Stimulated activated CD4-positive, alpha-beta T cell treated with anti-CD3 and anti-CD28 coated beads, Interleukin-15, amount 100 ng/mL, for 1 hour (primary cell): ENCODE measurements at places on chromosomes 6 and 20.

GRCh38 chr20:19880256-19881079 is 122.4 kb downstream of the RIN2 start:
- no peak for DNase-seq

- DNase-seq: no peak
Measured at GRCh38 chr20:37295001-37295400, 5.5 kb downstream of the MANBAL start.

DNA sequence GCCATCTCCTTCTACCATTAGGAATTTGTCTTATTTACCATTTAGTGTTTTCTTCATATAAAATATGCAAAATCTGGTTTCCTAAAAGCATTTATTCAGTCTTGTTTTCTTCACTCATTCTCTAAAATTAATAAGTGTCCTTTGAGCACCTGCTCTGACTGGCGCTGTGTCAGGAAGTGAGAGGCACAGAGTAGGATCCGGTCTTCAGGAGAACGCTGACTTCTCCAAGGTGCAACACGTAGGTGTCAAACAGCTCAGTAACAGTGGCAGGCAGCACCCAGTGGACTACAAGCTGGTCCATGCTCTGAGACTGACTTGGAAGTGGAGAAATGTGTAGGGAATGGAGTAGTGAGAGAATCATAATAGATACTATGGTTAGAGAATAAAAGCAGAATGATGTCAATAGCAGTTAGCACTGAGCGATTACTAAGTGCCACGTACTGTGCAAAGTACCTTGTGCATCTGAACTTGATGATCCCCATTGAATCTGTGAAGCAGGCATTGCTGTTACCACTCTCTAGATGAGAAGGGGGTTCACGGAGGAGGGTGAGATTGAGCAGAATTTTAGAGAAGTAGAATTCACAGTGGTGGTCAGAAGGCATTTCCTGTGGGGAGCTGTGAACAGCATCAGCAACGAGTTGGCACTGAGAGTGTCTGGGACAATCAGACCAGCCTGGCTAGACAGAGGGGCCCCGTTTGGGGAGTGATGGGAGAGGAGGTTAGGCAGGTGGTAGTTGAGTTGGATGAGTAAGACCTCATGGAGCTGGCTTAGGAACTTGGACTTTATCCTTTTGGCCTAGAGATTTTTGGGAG is 569.8 kb downstream of the QKI start:
- DNase-seq: no peak

DNA sequence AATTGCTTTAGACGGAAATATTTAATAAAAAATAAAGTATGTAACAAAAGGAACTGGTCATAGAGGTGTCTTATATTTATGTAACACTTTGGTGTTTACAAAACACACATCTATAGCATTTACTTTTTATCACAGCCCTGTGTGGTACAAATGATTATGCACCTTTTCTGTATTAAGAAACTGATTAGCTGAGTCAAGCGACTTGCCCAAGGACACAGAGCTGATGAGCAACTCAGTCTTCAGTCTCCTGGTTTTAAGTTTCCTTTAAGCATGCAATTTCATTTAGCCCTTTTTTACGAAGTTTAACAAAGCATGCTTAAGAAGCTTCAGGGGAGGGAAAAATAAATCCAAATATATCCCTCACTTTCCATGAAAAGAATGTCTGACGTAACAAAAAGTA is 2.5 kb downstream of the DCDC2 start:
- no peak for DNase-seq

DNA sequence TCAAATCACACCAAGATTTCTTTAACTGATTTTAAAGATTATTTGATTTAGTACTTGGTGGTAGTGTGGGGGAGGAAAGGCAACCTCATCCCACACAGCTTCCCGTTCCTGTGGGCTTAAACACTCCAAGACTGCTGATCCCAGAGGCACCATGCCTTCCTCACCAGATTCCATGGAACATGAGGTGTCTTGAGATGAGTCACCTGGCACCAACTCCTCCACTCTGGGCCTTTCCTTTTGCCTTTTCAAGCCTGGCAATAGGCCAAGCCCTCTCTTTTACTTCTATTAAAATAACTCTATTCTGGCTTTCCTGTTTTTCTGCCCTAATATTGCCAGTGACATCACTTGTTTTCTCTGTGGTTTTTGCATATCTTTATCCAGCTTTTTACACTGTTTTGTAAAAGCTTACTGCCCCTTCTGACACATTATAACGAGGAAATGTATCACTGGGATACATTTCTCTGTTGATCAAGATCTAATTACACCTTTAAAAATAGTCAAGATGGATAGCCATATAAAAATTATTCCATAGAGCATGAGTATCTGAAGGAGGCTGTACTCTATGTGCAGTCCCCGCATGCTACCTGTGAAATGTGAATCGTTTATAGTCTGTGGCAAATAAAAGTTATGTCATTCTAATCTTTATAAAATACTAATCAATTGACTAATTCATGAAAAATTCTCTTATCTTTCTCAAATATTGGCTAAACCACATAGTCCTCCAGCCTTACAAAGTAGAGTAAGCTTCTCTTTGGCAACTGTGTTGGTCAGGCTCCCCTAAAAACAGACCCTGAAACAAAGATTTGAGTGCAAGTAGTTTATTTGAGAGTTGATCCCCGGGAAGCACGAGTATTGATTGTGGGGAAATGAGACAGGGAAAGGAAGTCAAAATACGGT is 257.8 kb upstream of the KCNQ5 start:
- no peak for DNase-seq

GRCh38 chr6:40543776-40544175 is 43.4 kb downstream of the LRFN2 start:
- DNase-seq: no peak

DNA sequence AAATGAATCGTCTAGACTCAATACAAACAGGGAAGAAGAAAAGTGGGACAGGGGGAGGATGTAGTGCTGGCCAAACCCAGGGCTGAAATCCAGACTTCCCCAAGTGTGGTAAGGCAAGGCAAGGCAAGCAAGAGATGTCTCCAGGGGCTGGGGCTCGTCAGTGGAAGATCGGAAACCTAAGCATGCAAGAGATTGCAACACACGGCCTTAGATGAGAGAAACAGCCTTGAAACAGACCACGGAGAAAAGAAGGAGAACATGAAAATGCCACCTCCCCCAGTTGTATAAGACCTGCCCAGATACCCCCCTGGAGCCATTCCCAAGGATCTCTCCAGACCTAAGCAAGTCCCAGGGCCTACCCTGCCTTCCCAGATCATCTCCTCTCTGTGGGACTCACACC is 20.0 kb downstream of the VEGFA start:
- no peak for DNase-seq

GRCh38 chr6:44056392-44057237 is 70.6 kb downstream of the MRPL14 start:
- no peak for DNase-seq

DNA sequence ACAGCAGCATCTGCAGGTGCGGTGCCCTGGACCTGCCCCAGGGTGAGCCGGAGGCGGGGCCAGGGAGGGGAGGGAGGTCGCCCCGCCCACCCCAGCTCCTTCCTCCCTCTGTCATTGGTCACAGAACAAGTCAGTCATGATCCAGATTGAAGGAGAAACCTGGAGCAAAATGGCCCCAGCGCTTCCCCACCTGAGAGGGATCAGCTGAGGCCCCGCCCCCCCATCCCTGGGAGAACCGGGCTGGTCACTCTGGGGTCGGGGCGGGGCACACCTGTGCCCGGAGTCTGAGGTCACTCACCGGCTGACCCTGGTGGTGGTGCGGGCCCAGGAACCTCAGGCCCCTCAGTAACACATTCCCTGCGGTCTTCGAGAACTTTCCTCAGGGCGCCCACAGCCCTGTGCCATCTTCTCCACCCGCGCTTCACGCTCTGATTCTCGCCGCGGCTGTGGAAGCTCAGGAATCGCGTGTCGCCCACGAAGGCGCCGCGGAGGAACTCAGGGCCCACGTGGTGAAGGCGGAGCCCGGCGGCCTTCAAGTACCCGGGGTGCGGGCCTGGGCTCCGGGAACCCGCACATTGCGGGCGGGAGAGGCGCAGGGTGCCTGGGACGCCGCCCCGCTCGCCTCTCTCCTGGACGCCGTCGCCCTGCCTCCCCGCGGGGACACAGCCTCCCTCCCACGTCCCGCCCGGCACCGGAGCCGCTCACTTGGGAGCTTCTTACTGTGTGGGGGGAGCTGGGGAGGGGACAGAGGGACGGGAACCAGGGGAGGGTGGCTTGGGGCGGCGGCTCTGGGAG is 36.4 kb upstream of the HLA-C start:
- DNase-seq: peak; percentile 51

DNA sequence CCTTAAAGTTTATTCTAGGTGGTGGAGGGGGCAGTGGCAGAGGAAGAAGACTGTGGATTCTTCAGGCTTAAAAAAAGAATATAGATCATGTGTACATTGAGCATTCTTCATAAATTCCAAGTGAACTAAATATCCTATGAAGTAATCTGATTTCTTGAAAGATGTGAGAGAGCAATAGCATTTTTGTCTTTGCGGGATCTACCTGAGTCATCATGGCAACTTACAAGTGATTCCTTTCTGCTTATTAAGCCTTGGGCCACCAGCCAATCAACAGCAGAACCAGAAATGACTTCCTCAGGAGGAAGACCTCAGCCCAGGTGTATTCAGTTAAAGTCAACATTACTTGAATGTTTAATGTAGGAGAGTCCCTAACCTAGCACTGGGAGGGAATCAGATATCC is 756.9 kb downstream of the TFAP2A start:
- no peak for DNase-seq

DNA sequence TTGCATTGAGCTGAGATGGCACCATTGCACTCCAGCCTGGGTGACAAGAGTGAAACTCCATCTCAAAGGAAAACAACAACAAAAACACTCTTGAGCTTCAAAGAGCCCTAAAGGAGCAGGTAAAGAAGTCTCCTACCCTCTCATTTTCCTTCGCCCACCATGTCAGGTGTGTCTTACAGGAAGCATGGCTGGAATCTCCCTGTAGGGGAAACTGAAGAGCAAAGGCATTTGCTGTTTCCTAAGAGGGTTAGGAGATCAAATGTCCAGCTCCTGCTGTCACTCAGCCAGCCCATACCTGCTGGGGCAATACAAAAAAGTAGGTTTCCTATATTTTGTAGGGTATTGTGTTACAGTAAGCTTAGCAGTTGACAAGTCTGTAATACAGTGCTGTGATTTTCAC is 43.3 kb downstream of the SPATA2 start:
- DNase-seq: no peak

GRCh38 chr6:37583261-37583660 is 83.6 kb upstream of the CCDC167 start:
- DNase-seq: no peak

- no peak for DNase-seq
Measured at GRCh38 chr20:14220986-14221385, 116.4 kb downstream of the FLRT3 start.

DNA sequence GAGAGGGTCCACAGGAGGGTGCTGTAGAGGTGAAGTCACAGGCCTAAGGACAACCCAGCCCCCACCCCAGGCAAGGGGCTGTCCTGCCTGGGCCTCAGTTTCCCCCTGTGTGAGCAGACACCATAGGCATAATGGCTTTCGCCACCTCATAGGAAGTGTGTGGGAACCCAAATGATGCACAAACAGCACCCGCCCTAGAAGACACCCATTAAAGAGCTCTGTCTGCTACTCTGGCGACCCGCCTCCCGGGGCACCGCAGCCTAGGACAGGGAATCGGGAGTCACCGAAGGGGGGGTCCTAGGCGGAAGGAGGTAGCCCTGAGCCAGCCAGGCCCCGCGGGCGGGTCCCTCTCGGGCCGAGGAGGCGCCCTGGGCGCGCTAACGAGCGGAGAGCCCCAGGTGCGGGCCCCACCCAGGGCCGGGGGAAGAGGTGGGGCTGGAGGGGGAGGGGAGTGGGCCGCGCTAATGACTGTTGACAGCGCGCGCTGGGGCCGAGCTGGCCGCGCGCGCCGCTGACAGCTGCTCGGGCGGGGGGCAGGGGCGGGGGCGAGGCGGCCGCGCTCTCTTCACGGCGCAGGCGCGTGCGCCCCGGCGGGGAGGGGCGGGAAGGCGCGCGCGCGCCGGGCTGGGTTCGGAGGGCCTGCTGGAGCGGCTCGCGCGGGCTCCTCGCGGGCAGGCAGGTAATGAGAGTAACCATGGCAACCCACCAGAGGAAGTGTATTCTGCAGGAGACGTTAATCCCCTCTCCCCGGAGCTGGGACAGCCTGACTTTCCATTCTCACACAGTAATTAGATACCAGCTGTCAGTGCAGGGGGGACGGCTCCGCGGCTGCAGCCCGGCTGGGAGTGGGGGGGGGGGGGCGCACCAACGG is 48.9 kb downstream of the NOL4L start:
- DNase-seq: peak; percentile 54

DNA sequence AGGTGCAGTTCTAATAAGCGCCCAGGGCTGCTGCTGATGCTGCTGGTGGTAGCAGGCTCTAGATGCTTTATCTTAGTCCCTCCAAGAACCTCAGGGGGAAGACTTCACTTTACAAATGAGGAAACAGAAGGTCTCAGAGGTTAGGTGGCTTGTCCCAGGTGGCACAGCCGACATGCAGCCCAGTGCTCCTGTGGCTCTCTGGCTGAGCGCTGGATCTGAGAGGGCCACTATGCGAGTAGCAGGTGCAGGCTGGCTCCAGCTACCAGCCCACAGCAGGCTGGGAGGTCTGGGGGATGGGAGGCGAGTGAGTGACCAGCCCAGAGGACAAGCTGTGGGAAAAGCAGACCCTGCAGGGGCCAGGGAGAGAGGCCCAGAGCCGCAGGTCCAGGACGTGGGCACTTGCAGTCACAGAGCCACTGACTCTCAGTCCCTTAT is 90.9 kb downstream of the PRND start:
- no peak for DNase-seq

DNA sequence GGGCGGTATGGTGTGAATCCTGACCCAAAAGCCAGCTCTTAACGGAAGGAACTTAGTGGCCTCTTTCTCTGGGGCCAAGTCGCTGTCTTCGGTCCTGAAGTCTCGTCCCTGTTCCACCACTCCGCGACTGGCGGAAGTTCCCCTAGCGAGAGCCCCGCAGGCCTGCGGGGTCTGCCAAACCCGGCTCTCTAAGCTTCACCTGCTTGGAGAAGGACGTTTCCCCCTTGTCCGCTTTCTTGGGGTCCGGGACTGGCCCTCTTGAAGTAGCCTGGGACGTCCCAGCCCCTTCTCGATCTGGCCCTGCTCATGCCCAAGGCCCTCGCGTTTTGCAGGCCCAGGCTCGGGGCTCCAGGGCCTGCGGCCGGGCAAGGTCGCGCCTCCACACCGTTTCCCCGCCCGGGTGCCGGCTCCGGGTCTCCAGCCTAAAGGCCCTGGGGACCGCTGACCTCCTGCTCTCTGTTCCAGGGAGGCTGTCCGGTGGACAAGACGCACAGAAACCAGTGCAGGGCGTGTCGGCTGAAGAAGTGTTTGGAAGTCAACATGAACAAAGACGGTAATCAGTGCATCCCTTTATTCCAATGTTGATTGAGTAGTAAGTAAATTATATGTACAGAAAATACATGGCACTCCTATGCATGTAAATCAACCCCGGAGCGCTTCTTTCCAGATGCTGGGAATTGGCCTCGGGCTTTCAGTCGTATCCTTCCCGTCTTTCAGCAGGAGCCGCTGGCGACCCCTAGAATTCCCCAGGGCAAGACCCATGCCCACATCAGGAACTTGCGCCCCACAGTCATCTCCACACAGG is 8.8 kb downstream of the NR2E1 start:
- no peak for DNase-seq

DNA sequence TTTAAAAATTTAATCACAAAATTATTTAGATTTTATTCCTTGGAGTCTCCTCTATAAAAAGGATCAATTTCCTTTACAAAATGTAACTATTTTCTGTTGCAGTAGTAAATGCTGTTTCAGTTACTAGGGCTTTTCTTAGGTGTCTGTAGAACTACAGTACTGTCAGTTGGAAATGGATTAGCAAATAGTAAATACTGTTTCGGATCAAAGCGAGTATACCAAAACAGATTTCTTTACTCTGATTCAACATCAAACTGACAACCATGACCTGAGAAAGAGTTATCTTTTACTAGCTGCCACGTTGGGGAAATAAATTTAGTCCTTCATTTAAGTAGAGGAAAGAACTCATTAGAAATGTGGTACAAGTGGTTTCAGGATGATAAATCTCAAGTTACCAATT is 172.5 kb downstream of the HS3ST5 start:
- DNase-seq: no peak
